ENCODE measurements at places on chromosomes 7 and 10.

DNA sequence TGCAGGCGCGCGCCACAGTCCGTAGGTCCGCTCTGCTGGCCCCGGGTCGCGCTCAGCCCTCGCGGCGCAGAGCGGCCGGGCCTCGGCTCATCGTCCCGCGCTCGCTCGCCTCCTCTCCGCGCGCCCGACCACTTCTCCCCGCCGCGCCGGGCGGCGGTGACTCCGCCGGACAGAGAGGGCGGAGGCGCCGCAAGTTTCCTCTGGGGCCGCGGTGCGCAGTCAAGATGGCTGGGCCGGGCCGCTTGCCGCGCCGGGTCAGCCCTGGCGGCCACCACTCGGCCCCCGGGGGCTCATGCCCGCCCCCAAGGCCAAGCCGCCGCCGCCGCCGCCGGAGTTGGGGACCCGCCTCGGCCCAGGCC lies 441 bp downstream of the FZD8 start:
- DNase-seq = no peak

- DNase-seq = no peak
Observed at GRCh38 chr7:2452074-2452507, 24.1 kb downstream of the GRIFIN start.

DNA sequence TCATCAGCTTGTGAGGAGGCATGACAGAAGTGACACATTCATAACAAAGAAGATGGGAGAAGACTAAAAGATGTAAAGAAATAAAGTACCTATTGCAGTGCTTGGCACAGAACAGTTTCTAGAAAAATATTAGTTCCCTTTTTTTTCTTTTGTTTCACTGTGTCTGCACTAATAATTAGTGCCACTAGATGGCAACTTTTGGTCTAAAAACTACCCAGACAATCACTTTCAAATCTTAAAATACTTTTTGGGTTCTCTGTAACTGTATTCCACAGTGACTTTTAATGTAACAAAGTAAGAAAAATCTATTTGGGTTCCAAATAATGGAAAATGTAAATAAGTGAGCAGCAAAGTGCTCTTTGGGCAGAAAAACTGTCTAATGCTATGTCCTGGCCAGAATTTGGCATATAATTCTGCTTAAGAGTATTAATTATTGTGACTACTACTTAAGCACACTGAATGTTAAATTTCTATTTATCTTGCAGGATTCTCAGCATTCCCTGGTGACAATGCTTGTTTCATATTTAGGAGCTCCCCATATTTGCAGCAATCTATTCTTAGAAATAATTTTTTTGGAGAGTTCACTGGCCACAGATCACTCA lies 134.8 kb upstream of the KIF5B start:
- no peak for DNase-seq

DNA sequence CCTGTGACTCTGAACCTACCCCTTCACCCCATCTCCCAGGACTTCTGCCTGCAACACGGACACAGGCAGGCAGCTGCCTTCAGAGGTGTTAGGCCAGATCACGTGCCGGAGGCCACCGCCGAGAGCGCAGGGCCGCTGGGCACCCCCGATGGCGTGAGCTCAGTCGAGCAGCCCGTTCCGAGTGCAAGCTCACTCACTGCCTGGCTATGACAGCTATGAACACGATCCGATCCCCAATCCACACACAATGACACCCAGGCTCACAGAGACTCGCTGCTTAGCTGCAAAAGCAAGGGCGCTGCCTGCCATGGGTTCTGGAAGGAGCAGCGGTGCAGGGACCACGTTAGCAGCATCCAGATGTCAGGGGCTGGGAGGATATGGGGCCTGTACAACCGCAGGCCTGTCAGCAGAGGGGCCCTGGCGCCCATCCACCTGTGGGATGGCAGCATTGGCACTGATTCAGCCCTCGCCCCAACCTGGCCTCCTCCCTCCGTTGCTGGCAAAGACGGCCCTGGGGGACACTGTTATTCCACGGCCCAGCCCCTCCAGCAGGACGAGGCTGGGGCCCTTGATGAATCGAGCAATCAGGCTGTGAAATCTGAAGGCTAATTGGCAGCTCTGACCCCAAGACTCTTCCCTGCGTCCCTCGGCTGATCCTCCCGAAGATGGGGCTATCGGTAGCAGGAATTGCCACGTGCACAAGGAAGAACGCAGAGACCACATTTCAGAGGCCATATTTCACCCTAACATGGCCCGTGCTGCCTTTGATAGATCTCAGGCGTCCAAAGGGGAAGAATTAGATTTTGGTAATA lies 230.1 kb downstream of the ELFN1 start:
- no peak for DNase-seq

DNA sequence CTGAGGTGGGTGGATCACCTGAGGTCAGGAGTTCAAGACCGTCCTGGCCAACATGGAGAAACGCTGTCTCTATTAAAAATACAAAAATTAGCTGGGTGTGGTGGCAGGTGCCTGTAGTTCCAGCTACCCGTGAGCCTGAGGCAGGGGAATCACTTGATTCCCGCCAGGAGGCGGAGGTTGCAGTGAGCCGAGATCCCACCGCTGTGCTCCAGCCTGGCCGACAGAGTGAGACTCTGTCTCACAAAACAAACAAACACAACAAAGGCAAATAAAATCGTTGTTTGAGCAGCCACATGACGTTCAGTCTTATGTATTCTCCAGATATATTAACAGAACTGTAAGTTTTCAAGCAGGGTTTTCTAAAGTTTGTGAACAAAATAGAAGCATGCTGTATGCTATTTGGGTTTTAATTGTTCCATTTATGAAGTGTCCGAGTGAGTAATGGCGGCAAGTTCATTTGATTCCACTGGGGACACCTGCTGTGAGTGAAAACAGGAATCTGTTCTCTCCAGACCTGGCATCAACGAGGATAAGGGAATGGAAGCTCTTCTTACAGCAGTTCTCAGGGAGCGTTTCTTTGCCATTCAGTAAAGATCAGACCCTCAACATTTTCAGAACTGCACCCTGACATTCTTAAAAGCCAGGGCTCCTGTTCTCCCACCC lies 122.5 kb upstream of the PITRM1 start:
- no peak for DNase-seq

DNA sequence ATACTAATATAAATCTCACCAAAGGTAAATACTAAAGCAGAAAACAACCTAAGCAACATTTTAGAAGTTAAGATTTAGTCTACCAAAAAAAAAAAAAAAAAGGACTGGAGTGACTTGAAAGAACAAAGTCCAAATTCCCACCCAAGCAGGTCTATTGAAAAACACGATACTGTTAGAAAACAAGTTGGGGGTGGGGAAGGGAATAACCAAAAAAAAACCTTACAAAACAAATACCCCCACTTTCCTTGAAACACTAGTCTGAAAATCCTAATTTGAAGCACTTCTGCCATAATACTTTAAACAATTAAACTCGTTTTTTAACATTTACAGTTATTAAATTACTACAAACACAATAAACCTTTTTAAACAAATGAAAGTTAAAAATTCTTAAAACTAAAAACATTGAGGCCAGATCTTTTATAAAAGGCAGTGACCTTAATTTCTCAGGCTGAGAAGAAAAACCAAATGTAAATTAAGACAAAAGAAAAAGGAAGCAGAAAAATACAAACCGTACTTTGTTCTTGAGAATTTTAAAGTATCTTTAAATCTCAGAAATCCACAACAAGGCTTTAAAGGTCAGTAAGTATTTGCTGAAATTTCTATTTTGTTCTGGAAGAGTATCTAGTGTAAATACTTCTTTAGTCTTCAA lies 135.1 kb downstream of the NRBF2 start:
- no peak for DNase-seq

DNA sequence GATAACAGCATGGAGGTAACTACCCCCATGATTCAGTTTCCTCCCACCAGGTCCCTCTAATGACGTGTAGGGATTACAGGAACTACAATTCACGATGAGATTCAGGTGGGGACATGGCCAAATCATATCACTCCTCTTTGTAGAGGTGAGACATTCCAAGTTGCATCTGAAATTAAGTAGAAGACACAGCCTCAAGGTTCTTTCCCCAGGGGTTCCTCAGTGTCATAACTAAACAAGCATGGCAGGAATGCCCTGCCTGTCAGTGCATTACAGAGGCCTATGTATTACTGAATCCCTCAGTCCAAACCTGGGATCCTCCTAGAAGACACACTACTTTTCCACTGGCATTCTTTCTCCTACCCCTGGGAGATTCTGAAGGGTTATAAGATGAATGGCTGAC lies 42.6 kb upstream of the WNT16 start:
- no peak for DNase-seq

Data from cortex of kidney (tissue), 1 donor.